ENCODE measurements at places on chromosomes 4 and X.

- DNase-seq, result no peak
These were observed 12.2 kb downstream of the RNF150 start for GRCh38 chr4:141121101-141121500.

- DNase-seq, result no peak
These were observed 8.9 kb downstream of the KDR start for GRCh38 chr4:55116450-55116849.

- DNase-seq, result no peak
These were observed 17.6 kb downstream of the SLC2A9 start for GRCh38 chr4:10003666-10004065.

DNA sequence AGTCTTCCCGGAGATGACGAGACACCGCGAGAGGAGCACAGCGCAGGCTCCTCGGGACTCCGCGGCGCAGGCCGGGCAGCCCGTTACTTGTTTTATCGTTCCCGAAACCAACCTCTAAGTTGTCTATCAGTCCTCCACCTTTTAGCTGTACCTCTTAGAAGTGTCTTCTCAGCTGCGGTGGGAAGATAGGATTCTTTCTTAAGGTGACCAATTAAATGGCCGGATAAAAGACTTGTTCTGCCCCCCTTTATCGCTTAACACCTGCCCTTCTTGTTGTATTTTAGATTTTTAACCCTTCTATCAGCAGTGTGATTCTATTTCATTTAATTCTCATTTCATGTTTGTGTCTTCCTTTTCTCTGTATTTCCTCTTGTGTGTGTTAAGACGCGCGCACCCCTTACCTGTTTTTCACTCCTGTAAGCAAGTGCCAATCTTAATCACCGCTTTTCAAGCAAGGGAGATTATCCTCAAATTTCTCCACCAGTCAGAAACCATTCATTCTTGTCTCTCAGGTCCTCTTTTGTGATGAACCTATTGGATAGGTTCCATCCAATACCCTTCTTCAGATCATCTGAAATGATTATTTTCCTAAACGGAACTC, at the start of gene SLC9B2:
SLC9B2 (minus strand) TSS at position 15 of the 601 bp plus-strand sequence. CDS start 9,211 bp downstream, outside the sequence.
- DNase-seq, result no peak

DNA sequence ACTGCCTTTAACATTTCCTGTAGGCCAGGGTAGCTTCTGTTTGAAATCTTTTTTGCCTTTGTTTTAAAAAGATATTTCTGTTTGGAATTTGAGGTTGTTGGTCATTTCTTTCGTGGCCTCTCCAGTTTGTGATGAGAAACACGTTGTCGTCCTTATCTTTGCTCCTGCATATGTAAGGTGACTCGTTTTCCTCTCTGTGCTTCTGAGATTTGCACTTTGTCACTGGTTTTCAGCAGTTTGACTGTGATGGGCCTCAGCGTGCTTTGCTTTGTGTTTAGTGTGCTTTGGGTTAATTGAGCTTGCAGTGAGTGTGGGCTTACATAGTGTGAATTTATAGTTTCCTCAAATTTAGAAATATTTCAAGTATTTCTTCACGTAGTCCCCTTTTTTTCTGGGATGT, 81.5 kb downstream of the FAM193A start:
- DNase-seq, result no peak

DNA sequence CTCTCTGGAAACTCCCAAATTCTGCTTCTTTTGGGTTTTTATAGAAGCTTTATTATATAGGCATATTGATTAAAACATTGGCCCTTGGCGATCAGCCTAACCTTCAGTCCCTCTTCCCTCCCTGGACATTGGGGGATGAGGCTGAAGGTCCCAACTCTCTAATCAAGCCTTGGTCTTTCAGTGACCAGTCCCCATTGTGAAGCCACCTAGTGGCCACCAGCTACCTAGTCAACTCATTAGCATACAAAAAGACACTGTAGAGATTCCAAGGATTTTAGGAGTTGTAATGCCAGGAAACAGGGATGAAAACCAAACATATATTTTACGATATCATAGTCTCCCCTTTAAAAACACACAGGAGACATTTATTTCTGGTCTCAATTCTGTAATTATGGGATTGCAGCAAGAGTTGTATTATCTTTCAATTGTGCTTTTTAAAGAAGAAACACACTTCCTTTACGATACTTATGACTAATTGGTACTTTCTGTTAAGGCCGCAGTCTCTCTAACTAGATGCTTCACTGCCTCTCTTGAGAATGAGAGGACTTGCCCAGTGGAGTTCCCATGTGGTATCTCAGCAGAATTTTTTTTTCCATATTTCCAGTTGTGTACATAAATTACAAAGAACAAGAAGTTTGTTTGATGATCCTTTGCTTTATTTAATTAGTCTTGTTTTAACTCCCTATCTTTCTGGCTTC, 58.2 kb downstream of the WDR17 start:
- no peak for DNase-seq

All from stimulated activated CD8-positive, alpha-beta memory T cell treated with anti-CD3 and anti-CD28 coated beads, Interleukin-4, amount 100 ng/mL, for 1 hour (primary cell).